ACHN (cell line): ENCODE measurements at places on chromosomes 1 and 21.

DNA sequence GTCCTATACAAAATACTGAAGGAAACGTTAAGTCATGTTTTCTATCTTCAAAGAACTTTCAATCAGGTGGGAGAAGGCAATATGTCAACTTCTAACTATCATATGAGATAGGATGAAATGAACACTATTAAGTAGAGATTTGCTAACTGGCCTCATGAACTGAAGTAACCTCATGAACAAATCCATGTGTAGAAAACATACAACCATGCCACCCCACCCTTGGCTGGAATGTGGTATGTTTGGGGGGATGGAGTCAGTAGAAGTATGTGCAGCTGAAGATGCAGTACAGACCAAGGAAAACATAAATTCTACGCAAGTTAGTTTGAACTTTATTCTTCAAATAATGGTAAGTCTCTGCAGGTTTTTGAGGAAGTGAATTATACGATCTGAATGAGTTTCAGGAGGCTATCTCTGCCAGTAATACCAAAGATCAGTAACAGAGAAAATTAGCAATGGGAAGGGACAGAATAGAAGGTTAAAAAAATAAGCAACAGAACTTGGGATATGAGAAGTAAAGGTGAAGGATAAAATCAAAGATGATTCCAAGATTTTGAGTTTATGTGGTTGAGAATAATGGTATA, 4.5 kb downstream of the TRMT1L start:
- no peak for DNase-seq

DNA sequence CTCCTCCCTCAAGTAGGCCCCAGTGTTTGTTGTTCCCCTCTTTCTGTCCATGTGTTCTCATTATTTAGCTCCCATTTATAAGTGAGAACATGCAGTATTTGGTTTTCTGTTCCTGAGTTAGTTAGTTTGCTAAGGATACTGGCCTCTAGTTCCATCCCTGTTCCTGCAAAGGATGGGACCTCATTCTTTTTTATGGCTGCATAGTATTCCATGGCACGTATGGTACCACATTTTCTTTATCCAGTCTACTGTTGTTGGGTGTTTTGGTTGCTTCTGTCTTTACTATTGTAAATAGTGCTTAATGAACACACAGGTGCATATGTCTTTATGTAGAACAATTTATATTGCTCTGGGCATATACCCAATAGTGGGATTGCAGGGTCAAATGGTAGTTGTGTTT, 232.9 kb downstream of the TPR start:
- DNase-seq = no peak

- peak; percentile 90 for DNase-seq
Observed at GRCh38 chr1:203512848-203513584, 19.1 kb downstream of the OPTC start.

DNA sequence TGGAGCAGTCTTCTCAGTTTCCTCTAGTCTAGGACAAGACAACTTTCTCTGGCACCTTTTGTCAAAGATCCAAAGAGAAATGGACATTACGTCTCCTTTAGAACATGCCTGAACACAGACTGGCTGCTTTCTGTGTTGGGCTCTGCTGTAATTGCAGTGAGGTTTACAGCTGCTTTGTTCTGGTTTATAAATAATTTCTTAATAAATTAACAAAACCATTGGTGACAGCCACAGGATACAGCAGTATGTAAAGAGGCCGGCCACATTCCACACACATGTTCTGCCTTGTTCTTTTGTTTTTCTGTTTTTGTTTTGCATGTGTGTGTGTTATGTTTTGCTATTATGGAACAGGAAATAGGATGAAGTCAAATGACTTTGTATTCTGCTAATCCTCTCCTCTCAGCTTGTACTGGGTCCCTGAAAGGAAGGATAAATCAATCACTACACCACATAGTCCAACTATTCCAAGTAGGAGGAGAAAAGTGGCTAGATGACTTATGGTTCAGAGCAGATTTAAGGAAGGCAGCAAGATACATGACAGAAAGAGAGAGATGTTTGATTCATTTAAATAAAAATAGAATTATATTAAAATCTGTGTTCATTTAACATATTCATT, 161.5 kb upstream of the ESRRG start:
- DNase-seq = no peak

DNA sequence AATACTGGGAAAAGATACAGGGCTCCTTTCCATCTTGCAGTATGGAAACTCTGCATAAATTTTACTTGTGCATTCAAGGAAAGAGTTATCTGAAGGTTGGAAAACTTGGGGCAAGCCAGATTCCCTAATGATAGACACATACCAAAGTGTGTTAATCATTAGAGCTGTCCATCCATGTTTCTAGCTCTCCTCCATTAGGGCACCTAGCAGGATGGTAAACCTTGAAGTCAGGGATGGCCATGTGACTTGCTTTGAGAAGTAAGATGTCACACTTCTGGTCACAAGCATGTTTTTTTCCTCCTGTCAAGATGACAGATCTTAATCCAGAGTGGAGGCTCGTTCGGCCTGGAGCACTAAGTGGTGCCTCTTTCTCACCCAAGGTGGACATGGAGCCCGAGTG, 241.9 kb upstream of the RUNX1 start:
- peak; percentile 37 for DNase-seq

DNA sequence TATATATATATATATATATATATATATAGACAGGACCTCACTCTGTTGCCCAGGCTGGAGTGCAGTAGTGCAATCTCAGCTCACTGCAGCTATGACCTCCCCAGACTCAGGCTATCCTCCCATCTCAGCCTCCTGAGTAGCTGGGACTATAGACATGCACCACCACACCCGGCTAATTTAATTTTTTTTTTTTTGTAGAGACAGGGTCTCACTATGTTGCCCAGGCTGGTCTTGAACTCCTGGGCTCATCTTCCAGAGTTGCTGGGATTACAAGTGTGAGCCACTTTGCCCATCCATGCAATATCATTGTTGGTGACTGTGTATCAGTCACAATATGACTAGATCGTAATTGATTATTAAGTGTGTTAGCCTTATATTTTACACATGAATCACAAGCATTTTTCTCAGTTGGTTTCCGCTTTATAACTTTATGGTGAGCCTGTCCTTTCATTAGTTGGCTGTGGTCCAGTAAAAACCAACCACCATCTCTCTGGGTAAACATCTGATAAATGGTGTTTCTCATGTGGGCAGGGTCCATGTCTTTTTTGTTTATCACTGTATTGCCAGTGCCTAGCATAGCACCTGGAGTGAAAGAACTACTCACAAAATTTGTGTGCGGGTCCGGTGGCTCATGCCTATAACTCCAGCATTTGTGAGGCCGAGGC, 63.6 kb downstream of the MYOM3 start:
- no peak for DNase-seq

DNA sequence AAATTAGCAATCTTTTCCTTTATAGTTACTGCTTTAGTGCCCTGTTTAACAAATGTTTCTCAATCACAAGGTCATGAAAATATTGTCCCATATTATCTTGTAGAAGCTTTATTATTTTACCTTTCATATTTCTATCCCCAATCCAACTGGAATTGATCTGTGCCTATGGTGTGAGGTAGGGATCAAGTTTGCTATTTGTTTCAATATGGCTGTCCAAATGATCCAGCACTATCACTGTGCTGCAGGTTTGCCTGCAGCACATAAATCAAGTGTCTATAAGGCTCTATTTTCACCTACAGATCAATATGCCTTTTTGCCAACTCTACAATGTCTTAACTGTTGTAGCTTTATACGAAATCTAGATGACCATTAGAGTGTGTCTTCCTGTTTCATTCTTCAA, 96.2 kb downstream of the ENAH start:
- no peak for DNase-seq

GRCh38 chr1:223504741-223505140, 111.5 kb downstream of the CCDC185 start:
- DNase-seq = no peak

GRCh38 chr1:19390166-19390850, 78.2 kb downstream of the SLC66A1 start:
- no peak for DNase-seq

- DNase-seq = no peak
Observed at GRCh38 chr1:87058343-87058649, 143.9 kb downstream of the HS2ST1 start.

- no peak for DNase-seq
Observed at GRCh38 chr21:35469498-35469897, 420.4 kb upstream of the RUNX1 start.

- peak; percentile 57 for DNase-seq
Observed at GRCh38 chr1:50333595-50333974, 89.7 kb downstream of the DMRTA2 start.

DNA sequence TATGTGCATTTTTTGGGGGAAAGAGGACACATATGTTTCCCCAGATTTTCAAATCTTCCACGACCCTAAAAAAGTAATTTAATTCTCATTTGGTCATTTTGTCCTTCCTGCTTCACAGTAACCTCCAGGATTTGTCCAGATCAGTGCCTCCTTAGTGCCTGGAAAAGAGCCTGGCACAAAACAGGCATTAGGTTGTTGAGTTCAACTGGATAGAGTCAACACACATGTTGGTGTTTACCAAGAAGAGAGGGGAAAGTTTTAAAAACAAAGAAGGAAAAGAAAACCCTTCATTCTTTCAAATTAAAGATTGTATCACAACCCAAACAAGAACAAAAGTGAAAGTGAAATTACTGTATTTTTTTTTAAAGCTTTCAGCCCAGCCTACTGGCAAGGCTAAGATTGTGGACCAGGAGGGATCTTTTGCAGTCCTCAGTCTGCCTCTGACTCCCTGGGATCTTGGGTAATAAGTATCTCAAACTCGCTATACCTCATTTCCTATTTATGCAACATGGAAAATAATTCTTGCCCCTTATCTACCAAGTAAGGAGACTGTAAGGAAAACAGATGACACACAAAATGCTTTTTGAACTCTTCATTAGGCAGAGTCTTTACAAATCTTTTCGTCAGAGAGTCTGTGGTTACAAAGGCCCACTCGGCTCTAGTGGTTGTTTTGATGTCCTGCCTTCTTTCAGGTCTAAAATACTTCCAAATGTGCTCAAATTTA, 57.8 kb downstream of the ZNF281 start:
- DNase-seq = peak; percentile 59

GRCh38 chr1:41417746-41418145, 56.5 kb downstream of the FOXO6 start:
- DNase-seq = no peak

DNA sequence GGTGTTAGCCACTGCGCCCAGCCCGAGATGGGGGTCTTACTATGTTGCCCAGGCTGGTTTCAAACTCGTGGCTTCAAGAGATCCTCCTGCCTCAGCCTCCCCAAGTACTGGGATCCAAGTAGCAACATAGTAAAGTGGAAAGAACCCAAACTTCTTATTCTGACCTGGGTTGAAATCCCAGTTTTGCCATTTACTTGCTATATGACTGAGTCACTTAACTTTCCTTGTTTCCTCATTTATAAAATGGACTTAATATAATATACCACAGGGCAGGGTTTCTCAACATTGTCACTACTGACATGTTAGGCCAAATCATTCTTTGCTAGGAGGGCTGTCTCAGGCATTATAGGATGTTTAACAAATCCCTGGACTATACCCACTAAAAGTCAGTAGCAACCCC, 6.7 kb downstream of the PFDN2 start:
- DNase-seq = no peak

- DNase-seq = no peak
Observed at GRCh38 chr1:90705956-90706355, 11.1 kb downstream of the BARHL2 start.

DNA sequence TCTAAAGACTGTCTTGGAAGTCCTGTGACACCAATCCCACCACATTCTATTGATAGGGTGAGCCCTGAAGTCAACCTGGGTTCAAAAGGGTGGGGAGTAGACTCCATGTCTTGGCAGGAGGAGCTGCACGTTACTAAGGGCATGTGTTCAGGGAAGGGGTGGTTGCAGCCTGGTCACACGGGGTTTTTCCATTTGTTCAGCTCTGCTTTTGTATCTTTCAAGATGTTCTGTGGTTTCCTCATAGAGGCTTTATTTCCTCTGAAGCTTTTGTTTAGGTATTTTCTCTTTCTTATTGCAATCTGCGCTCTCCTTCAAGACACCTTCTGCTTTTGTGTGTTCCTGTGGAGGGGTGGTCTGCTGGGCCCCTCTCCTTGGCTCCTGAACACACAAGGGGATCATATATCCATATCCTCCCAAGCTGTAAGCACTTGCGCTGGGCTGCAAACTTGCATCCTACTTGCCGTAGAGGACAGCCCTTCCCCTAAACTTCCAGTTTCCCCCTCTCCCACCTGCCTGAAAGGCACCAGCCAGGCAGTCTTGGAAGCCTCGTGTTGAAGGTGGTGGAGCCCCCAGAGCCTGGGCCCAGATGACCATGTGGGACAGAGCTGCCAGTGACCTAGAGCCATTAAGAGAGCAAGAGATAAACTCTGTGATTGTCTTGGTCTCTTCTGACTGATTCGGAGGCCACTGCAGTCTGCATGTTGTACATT, 62.5 kb upstream of the TRAPPC10 start:
- no peak for DNase-seq

- peak; percentile 87 for DNase-seq
Observed at GRCh38 chr1:234599617-234600417, 10.2 kb downstream of the IRF2BP2 start.

DNA sequence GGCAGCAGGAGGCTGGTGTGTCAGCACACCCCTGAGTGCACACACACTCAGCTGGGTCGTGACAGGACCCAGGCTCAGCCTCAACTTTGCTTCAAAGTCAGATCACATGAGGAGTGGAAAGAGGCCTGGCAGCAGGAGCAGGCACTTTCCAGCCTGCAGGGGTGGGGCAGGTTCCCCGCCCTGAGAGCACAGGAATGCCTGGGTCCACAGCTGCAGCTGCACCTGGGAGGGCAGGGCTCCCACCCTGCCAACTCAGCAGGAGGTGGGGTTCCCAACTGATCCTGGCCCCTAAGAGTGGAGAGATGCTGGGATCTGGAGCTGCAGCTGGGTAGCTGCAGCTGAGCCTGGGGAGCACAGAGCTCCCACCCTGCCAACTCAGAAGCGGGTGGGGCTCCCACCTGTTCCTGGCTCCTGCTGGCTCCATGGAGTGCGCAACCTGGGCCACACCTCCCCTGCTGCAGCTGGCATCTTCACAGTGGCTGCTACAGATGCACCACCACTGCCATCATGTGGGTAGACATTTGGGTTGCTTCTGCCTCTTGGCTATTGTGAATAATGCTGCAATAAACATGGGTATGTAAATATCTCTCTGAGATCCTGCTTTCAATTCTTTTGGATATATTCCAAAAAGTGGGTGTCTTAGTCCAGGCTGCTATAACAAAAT, 415.4 kb downstream of the TTLL7 start:
- DNase-seq = no peak

DNA sequence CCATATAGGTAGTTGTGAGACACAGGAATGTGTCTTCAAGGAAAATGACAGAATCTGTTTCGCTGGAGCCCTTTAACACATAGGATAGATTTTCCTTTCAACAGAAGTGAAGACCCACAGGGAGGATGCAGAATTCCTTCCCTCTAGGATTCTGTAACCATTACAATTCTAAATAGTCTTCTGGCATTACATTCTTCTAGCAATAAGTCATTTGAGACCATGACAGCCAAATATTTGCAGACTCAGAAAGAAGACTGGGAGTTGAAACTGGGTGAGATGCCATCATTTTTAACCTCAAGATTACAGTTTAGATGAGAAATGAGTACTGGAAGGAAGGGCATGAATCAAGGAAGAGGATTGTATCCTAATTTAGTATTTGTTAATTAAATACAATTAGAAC, 61.6 kb downstream of the ZBTB18 start:
- DNase-seq = peak; percentile 74

GRCh38 chr1:45574105-45574626, 9.7 kb upstream of the NASP start:
- DNase-seq = no peak

- DNase-seq = no peak
Observed at GRCh38 chr21:41706263-41706639, 60.6 kb downstream of the RIPK4 start.

- DNase-seq = no peak
Observed at GRCh38 chr1:206109718-206110117, 7.5 kb downstream of the AVPR1B start.
